ENCODE measurements at places on chromosomes 3 and 15.

DNA sequence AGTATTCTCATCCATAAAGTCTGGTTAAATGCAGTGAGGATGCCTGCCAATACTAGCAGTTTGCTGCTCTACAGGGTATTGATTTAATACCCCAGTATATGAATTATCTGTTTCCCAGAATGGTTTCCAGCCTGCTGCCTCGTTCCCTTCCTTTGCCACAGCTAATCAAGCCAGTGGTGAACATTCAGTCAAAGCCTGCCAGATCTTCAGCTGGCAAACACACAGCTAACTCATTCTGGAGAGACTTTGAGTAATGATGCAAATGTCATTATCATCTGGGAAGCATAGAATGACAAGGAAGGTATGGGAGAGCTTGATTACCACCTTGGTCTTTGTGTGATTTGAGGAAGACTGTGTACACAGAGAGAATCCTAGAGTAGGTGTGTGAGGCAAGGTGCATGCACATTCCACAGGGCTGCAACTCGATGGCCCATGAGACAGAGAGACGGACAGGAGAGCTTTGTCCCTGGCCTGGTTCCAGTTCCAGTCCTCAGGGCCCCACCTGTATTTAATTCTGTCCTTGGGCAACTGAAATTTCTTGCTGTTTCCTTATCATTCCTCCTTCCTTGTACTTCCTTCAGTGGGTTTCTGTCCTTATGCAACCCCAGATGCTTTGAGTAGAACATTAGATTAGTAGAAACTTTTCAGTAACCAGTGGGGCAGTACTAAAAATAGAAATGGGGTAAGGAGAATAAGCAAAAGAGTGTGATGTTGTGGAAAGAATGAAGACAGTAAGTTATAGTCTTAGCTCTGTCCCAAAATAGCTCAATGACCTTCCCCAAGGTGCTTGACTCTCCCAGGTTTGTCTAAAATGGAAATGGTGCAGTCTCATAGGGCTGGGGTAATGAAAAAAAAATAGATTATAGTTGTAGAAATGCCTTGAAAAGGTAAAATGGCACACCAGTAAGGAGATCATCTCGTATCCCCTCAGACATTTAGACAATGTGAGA is 72.5 kb downstream of the MITF start:
- DNase-seq: no peak

GRCh38 chr3:4407941-4408340 is 59.1 kb downstream of the SUMF1 start:
- DNase-seq: no peak

DNA sequence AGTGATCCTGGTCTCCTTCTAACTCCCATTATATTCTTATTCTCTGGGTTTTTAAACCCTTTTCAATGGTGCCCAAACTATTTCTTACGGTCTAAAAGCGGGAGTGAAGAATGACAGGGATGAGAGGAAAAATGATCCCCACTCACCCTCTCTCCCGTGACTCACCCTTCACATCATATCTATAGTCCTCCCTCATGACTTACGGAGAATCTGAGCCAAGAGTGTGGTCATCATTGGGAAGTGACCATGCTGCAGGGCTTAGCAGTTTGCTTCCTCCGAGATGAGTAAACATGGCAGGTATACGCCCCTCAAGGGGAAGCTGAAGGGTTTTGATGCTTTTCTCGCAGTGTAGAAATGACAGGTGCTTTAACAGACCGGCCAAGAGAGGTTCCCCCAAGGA is 274.0 kb downstream of the RYR3 start:
- DNase-seq: no peak

GRCh38 chr3:64220161-64220914 is 4.9 kb downstream of the PRICKLE2 start:
- no peak for DNase-seq

DNA sequence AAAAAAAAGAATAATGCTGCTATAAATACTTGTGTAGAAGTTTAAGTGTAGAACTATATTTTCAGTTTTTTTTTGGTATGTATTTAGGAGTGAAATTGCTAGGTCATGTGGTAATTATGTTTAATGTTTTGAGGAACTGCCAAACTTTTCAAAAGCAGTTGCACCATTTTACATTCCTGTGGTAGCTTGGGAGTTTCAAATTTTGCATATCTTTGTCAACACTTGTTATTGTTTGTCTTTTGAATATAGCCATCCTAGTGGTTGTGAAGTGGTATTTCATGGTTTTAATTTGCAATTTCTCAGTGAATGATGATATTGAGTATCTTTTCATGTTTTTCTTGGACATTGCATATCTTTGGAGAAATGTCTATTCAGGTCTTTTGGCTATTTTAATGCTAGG is 30.4 kb downstream of the SKIL start:
- DNase-seq: no peak

DNA sequence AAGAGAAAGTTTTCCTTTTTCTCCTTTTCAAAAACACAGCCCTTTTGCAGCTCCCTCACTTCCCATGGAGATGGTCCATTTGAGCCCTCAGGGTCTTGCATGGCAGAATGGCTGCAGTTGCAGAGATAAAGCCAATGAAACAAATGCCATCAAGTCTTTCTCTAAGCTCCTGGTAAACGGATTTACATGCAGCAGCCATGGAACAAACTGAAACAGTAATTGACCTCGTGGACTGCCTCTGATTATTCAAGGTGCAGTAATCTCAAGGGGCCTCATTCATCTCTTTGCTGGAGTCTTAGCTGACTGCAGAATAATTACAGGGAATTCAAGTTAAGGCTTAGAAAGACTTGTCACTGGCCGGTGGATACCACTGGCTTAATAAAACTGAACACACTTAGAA is 125.1 kb downstream of the SQOR start:
- no peak for DNase-seq

GRCh38 chr3:113291572-113291971 is 80.2 kb downstream of the BOC start:
- DNase-seq: no peak

- no peak for DNase-seq
Observed at GRCh38 chr3:52819936-52820335, 10.5 kb downstream of the ITIH4 start.

- no peak for DNase-seq
Observed at GRCh38 chr3:149808209-149808829, 4.7 kb upstream of the RNF13 start.

- DNase-seq: peak; percentile 72
Observed at GRCh38 chr3:52532838-52533622, 627 bp downstream of the NT5DC2 start.

DNA sequence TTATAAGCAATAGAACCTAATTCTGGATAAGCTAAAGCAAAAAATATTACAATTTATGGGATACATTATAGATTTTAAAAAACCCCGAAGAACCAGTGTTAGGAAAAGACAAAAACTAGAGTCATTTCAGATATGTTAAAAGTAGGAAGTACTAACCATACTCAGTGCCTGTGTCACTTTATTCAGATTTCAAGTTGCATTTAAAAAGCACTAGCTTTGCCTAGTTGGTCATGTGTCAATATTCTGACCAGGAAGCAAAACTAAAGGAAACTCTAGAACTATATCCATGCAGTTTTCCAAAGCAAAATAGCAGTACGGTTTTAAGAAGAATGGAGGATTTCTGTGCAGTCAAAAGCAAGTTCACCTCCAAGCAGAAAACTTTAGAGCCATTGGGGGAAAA is 88.4 kb downstream of the RAP2B start:
- no peak for DNase-seq

- DNase-seq: no peak
Observed at GRCh38 chr15:37375519-37375918, 275.2 kb upstream of the MEIS2 start.

- peak; percentile 27 for DNase-seq
Observed at GRCh38 chr15:100190675-100191074, 151.1 kb downstream of the ADAMTS17 start.

- no peak for DNase-seq
Observed at GRCh38 chr3:65896321-65896720, 142.4 kb downstream of the MAGI1 start.

GRCh38 chr3:72165317-72165716 is 380.4 kb upstream of the PROK2 start:
- DNase-seq: no peak

- DNase-seq: no peak
Observed at GRCh38 chr3:108474581-108474980, 35.8 kb downstream of the MYH15 start.

- no peak for DNase-seq
Observed at GRCh38 chr15:33051528-33051927, 143.0 kb downstream of the FMN1 start.

GRCh38 chr3:192727032-192727847 is at the start of gene FGF12:
Gene FGF12 (minus strand): TSS chr3:192727541.
- peak; percentile 81 for DNase-seq

DNA sequence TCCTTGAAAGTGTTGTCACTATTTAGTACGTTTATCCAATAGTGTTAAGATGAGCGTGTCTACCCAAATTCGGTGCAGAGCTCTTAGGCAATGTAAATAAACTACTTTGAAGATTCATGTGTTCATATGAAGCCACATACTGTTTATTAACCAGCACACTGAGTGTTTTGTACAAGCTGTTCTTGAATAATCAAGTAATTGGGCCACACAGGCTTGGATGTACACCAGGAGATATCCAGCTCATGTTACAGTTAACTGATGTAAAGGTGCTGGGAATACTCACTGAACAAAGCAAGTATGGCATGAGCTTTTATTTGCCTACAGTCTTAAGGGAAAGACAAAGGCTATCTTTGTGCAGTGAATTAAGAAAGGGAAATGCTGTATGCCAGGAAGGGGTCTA is 632 bp upstream of the DHX36 start:
- DNase-seq: no peak

- no peak for DNase-seq
Observed at GRCh38 chr3:30604093-30604492, 2.3 kb upstream of the TGFBR2 start.

GRCh38 chr3:27976933-27977332 is 254.8 kb upstream of the EOMES start:
- no peak for DNase-seq

- peak; percentile 79 for DNase-seq
Observed at GRCh38 chr15:34038023-34038870, 757 bp downstream of the AVEN start.

- no peak for DNase-seq
Observed at GRCh38 chr3:157145606-157146322, 14.2 kb downstream of the CCNL1 start.

DNA sequence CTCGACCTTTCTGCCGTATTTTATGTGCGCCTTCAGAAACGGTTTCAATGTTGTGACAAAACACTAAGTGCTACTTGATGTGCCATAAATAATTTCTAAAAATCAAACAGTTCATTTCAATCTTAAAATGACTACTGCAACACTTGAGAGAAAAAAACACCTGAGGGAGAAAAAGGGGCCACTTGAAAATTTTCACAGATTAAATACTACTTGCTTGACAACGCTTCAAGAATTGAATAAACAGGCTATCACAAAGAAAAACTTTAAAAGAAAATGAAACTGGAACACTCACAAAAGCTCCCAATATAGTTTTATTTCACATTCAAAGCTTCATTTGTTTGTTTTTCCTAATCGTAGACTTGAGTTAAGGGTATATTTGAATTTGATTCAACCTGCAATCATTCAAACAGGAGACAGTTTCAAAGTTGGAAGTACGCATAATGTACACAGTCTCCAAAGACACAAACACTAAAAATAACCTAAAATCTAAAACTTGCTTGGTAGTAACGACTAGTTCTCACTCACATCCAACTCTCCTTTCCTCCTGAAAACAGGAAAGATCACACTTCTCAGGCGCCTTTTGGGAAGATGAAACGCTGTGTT is 380.7 kb downstream of the ERC2 start:
- no peak for DNase-seq

DNA sequence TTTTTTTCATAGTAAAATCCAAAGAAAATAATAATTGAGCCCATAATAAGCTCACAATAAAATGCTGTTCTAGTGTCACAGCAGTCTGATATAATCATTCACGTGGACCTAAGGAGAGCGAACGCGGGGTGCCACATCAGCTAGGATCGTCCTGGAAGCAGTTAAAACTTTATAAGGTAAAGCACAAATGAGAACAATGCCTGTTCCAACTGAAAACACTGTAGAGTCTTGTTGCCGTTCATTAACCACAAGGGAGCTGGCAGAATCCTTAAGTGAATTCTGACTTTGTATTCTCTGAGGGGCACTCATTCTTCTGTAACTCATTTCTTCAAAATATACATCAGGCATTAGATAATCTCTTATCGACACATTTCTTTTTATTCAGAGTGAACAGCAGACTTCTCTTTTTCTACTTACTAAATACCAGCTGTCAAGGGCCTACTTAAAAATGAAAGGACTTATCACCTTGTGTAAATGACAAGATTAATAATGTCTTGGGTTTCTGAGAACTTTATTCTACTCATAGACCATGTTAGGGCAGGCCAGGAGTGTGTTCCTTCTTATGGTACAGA is 524.6 kb downstream of the MECOM start:
- no peak for DNase-seq

GRCh38 chr3:62727536-62727935 is 147.7 kb downstream of the CADPS start:
- DNase-seq: no peak

DNA sequence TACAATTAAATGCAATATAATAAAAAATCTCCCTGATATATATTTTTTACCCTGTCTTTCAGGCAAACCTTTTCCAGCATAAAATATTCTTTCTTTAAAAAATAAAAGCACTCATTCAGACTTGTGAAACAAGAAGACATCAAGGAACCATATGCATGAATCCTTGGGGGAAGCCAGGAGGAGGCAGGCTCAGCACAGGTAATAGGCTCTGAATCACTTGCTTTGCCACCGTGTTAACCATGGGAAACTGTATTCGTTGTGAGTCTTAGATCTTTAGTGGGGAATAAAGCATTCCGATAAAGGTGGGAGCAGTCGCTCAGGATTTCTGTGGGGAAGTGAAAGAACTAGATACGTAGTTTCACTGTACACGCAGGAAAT is 42.4 kb downstream of the FBN1 start:
- no peak for DNase-seq

GRCh38 chr3:53671192-53671960 is 174.8 kb downstream of the CHDH start:
- DNase-seq: no peak

- DNase-seq: no peak
Observed at GRCh38 chr15:70004826-70005225, 92.9 kb downstream of the TLE3 start.

DNA sequence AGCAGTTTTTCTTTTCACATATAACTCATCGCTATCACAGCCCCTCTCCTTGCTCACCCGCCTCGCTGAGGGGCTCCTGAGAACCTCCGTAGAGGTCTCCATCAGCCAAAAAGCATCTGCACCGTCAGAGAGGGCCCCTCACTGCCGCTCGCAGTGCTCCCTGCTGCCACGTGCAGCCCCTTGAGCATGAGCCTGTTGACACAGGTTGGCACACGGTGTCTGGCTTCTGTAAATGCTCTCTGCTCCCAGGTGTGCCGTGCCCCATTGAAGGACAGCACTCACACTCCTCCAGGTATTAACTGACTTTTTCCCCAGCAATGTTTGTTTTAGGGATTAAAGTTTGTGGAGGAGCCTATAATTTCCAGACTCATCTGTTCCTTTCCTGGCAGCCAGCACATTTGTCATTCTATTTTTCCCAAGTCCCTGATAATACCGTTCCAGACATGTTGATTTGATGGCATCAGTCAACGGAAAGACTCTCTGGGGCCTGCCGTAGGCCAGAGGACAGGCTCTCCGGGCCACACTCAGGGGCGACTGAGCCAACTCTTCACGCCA is 2.1 kb upstream of the FURIN start:
- no peak for DNase-seq

GRCh38 chr3:13620776-13621365 is 71.9 kb downstream of the FBLN2 start:
- no peak for DNase-seq

All from type B pancreatic cell (in vitro differentiated cells).